ENCODE measurements at places on chromosomes 5 and 9.
A peak's percentile ranks its signal among the peaks of the same experiment; 100 is the strongest.

DNA sequence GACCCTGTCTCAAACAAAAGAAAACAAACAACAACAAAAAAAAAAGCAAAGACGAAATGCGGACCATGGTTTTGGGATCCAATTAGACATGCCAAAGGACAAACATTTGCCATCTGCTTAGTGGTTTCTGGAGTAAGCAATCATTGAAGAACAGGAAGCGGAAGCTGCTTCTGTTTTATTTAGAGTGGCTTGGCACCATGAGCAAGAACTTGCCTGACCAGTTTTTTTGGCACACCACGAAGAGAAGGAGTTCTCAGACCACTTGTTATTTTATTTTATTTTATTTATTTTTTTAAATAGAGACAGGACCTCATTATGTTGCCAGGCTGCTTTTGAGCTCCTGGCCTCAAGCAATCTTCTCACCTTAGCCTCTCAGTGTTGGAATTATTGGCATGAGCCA lies 17.0 kb downstream of the BTF3 start:
- DNase-seq = no peak

DNA sequence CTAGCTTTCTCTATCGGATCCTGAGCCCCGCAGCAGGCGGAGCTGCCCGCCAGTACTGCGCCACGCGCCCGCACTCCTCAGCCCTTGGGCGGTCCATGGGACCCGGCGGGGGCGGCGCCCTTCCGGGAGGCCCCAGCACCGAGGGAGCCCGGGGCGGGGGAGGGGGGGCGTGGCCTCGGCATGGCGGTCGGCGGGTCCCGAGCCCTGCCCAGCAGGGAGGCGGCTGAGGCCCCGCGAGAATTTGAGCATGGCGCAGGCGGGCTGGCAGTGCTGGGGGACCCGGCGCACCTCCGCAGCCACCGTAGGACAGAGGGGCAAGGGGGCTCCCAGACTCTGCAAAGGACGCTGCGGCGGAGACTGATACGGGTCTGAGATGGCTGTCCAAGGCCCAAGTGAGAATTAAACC lies 6.8 kb downstream of the ZDHHC11B start:
- no peak for DNase-seq

DNA sequence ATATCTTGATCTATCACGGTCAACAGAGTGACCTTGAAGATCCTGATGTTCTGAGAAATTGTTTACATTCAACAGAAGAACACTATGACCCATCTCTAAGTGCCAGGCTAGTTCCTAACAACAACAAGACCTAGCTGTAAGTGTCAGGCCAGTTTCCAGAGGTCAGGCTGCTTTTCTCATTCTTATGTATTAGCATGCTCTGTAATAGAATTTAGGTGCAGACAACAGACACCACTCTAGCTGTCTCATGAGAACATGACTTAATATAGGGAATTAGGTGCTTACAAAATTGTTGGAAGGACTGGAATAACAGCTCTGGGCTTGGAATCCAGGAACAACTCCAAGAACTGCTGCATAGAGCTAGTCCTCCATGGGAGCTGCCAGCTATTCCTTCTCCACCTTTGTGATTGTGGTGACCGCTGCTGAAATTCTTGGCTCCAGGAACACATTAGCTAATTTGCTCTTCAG lies 138.7 kb downstream of the SNX18 start:
- no peak for DNase-seq

DNA sequence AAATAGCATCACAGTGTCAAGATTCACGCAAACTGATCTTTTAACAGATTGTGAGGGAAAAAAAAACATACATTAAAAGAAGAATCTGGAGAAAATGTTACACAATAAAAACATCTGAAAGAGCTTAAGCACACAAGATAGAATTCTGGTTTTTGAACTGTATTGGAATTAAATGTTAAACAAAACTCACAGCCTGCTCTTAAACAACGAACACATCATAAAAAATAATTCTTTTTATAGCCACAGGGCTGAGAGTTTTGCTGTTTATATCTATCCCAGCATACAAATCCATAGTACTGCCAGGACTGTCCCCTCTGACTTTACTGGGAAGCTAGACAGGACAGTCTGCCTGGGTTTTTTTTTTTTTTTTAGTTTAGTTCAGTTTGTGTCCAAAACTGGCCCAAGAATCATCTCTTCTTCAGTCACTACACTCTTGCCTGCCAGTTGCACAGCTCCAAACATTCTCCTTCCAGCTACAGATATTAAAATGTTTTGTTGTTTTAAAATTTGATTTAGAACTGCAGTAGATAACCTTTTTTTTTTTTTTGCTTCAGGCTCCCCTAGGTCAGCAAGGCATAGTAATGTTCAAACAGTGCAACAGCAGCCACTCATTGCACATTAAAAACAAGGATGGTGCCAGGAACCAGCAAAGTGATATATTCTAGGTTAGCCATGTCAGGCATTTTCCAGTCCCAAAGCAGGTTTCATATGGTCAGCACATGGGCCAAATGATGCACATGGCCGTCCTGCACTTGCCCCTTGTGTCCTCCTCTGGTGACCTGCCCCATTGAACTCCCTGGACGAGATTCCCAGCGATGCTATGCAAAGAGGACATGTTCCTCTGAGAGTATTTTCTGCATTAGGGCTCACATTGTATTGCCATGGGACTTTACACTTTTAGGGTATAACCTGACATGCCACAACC lies 173.6 kb downstream of the ARL15 start:
- no peak for DNase-seq

DNA sequence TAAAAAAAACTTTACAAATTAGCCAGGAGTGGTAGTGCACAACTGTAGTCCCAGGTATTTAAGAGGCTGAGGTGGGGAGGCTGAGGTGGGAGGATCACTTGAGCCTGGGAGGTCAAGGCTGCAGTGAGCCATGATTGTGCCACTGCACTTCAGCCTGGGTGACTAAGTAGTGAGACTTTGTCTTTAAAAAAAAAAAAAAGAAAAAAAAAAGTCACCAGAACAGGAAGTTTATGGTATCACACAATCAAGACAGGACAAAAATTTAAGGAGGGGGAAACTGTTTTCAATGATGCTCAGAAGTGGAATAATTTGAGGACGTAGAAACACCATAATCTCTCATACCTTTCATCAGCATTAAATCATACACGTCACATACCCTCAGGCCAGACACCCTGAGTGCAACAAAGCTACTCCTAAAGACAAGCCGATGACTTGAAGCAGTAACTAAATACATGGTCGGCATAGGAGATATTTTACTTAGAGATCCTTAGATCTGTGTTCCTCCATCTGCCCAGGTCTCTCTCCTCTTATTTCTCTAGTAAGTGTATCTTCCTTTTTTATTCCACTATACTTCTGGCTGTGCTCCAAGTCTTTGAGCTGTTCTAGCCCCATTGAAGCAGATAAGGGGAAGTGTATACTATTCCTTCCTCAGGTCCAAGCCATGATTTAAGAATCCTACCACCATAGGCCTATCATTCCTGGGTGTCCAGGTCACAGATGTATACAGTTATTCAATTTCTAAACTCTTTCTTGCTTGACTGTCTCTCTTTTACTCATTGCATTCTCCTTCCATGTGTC lies 91.3 kb upstream of the APC start:
- DNase-seq = no peak

- DNase-seq = no peak
Measured at GRCh38 chr5:9054821-9055589, 490.9 kb downstream of the SEMA5A start.

DNA sequence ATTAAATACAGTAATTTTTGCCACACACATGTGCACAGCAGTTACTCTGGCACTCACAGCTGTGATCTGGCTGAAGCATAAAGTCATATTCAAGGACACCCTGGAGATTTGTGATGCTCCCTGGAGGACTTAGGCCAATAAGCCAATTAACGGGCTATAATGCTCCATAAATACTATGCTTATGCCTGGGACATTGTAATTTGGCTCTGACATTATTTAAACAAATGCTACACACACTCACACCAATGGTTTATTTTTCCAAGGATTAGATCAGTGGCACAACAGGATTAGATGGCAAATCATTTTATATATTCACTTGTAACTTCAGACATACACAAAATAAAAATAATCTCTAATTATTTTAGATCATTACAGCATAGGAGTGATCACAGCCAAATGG lies 111.2 kb downstream of the LMNB1 start:
- DNase-seq = no peak

GRCh38 chr5:75707911-75708509 lies 9.2 kb downstream of the POC5 start:
- DNase-seq = peak; percentile 44

GRCh38 chr5:118698774-118699173 lies 289.6 kb downstream of the DTWD2 start:
- DNase-seq = no peak

DNA sequence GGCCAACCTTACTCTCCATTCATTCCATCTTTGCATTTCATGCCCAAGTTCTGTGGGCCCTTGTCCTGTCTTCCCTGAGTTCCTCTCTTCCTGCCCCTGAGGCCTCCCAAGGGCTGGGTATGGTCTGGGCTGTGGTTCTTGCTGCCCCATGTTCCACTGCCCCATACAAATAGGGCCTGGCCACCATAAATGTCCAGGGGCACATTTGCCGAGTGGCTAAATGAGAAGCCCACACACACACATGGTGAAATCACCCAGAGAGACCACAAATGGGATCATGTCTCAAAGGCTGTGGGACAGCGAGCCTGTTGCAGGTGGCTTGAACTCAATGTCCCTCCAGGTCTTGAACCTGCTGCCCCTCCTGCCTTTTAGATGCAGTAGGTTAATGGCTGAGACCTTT lies 1.2 kb downstream of the TIFAB start:
- DNase-seq = no peak

GRCh38 chr9:123267481-123268198 lies 746 bp downstream of the STRBP start:
- no peak for DNase-seq

DNA sequence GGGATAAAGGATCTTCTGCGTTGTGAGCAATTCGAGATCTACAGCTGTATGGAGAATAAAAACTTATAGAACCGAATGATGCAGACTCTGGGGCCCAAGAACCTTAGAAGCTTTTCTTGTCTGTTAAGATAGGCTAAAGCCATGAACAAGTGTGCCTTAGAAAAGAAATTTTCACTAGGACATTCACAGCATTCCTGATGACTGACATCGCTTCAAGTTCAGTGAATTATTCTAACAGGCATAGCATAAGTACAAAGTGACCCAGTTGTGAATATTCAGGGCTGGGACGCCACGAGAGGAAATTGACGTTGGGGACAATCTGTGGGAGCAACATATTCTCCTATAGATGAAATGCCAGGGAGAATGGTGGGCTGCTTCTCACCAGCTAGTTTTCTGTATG lies 32.0 kb upstream of the PANK3 start:
- no peak for DNase-seq

GRCh38 chr9:92668746-92669526 lies 995 bp downstream of the IPPK start:
- peak; percentile 66 for DNase-seq

DNA sequence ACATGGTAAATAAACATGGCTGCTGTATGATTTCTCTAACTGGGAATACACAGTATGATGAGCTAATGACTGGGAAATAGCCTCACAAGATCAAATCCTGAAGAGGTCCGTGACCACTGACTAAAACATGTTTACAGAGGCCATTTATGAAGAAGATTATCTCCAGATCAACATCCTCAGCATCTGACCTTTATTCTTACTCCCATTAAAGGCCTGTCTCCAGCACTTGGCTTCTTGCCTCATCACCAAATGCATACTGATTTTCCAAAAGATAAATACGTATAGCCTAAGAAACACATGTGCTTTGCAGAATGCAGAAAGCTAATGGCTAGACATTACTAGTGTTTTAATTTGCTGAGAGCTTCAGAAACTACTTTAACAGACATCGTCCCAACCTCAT lies 108.0 kb upstream of the TSLP start:
- no peak for DNase-seq

DNA sequence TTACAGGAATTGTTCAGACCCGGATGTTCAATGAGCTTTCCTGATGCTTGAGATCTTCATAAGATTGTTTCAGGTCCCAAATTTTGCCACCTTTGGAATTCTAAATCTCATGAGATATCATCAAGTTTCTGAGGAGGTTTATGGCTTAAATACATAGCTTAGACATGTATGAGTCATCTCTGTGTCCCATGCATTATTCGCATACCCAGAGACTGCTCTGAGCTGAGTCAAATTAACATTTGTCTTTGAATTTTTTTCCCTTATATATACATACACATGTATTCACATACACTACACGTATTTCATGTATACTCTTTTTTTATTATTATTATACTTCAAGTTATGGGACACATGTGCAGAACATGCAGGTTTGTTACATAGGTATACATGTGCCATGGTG lies 744.6 kb downstream of the BRINP1 start:
- no peak for DNase-seq

GRCh38 chr9:34179213-34180136 lies 632 bp downstream of the UBAP1 start:
- DNase-seq = no peak
